ENCODE measurements at places on chromosomes 1 and 21.
A peak's percentile ranks its signal among the peaks of the same experiment; 100 is the strongest.

GRCh38 chr1:26597629-26598039 is 68.1 kb downstream of the RPS6KA1 start:
- no peak for DNase-seq

- DNase-seq: no peak
Measured at GRCh38 chr21:33300701-33301631, 23.8 kb upstream of the IFNAR1 start.

DNA sequence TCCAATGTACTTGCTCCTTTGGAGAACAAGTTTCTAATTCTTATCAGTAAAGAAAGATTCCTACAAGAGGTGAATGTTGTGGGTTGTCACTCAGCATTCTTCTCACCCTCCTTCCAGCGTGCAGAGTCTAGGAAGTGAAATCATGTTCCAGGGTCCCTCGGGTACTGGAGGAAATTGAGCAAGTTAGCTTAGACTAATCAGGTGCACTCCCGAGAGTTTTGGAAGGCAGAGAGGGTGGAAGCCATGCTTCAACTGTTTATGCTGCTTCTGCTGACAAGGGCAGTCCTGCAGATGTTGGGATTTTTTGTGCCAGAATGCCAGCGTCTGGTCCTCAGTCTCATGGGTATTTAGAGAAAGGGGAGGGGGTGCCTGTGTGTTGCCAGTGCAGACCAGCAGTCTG is 5.3 kb upstream of the C1orf115 start:
- no peak for DNase-seq

GRCh38 chr1:211742889-211743529 is 67.6 kb upstream of the NEK2 start:
- no peak for DNase-seq

DNA sequence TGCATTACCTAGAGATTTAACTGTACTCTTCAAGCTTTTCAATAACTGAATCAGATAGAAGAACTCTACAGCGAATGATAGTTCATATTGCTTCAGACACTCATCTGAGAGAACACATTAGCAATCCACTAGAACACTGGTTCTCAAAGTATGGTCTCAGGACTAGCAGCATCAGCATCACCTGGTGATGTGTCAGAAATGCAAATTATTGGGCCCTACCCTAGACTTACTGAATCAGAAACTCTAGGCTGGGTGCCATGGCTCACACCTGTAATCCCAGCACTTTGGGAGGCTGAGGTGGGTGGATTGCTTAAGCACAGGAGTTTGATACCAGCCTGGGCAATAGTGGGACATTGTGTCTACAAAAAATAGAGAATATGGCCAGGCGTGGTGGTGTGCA is 24.9 kb upstream of the GLIS1 start:
- DNase-seq: no peak

GRCh38 chr1:27144920-27145661 is 9.8 kb downstream of the SLC9A1 start:
- DNase-seq: no peak

DNA sequence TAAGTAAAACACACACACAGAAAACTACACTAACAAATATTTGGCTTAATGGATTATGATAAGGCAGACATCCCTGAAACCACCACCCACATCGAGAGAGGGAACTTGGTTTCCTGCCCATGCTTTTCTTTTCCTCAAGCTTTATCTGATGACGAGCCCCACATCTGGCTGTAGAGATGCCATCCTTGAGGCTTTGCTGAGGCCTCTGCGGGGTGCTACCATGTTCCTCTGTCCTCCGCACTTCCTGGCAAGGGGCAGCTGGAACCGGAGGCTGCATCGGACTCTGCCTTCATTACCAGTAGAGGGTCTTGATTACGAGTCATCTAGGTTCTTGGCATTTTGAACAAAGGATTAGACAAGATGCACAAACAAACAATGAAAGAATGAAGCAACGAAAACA is 21.7 kb upstream of the C1orf174 start:
- DNase-seq: no peak

- peak; percentile 79 for DNase-seq
Measured at GRCh38 chr1:27299385-27300271, 22.3 kb upstream of the TMEM222 start.

- DNase-seq: no peak
Measured at GRCh38 chr1:169877800-169878491, 15.8 kb downstream of the SCYL3 start.

DNA sequence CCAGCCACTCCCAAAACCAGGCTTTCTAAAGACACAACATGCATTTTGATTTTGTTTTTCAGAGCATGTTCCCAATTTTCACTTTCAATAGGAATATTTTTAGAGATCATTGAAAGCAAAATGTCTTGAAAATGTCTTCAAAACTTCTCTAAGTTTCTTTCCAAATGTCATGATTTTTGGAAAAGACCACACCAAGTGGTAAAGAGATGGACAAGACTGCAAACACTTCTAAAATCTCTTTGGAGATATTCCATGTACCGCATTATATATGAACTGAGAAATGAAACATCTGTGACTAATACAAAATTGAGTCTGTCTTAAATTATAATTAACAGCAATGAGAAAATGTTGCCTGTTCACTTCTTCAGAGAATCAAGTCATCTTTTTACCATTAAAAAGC is 418.0 kb upstream of the PKN2 start:
- DNase-seq: no peak

- no peak for DNase-seq
Measured at GRCh38 chr21:25420831-25421230, 186.4 kb downstream of the MRPL39 start.

DNA sequence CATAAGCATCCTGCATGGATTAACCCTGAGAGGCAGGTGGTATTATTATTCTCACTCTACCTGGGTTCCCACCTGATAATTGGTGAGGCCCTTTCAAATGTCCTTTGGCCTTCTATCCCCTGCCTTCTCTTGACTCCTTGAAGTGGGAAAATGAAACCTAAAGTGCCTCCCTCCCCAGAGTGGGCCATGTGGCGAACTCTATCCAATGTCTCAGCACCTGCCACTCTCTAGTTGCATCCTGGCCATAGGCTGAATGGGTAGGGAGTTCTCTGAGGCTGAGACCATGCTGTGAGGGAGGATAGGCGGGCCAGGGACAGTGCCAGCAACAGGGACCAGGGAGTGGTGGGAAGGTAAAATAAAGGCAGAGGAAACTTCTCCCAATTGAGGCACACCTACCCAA is 35.3 kb downstream of the ELF3 start:
- no peak for DNase-seq

DNA sequence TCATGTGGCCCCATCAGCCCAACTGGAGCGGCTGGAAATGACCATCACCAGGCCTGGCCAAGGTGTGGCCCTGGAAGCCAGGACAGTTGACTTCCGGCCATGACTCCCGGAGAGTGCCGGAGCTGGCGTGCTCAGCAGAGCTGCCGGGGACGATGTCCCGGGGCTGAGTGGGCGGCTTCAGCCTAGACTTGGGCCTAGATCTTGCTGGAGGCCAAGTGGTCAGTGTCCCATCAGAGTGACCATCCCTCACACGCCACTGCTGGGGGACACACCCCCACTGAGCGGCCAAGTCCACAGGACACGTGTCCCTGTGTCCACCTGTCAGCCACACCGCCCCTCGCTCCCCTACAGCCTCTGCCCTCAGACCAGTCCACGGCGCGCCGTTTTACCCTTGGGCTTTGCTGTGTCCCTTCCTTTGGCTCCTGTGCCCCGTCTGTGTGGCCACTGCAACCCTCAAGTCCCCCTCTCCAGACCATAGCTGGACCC is 4.0 kb downstream of the FAAP20 start:
- DNase-seq: no peak

GRCh38 chr21:16370186-16370585 is 640.4 kb downstream of the USP25 start:
- no peak for DNase-seq

GRCh38 chr1:151852733-151853132 is 779 bp downstream of the THEM5 start:
- no peak for DNase-seq

- DNase-seq: no peak
Measured at GRCh38 chr1:37159102-37159501, 124.8 kb upstream of the GRIK3 start.

DNA sequence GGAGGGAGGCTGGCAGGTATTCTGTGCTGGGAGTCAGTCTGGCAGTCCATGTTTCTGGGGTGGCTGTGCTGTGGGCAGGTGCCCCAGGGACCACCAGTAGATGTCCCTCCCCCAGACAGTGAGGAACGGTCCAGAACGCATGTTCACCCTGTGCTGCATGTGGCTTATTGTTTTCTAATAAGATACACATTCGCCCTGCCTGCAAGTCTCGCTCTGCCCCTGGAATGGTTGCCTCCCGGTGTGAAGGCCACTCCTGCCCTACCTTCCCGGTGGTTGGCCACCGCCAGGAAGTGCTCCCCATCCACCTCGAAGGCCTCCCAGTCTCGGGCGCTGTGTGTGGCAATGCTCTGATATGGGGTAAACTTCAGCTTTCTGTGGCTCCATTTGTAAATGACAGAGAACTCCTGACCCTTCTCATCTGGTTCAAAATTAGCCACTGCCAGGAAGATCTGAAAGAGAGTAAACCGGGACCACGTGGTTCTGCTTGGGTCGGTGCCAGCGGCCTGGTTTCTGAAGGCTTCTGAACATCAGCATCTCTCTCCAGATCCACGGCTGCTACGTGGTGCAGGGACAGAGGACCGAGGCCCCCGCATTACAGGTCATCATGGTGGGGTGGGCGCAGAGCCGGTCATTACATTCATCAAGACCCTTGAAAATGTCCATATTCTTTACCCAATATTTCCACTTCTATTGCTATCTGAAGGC is 14.5 kb downstream of the KRTAP10-1 start:
- DNase-seq: peak; percentile 27

DNA sequence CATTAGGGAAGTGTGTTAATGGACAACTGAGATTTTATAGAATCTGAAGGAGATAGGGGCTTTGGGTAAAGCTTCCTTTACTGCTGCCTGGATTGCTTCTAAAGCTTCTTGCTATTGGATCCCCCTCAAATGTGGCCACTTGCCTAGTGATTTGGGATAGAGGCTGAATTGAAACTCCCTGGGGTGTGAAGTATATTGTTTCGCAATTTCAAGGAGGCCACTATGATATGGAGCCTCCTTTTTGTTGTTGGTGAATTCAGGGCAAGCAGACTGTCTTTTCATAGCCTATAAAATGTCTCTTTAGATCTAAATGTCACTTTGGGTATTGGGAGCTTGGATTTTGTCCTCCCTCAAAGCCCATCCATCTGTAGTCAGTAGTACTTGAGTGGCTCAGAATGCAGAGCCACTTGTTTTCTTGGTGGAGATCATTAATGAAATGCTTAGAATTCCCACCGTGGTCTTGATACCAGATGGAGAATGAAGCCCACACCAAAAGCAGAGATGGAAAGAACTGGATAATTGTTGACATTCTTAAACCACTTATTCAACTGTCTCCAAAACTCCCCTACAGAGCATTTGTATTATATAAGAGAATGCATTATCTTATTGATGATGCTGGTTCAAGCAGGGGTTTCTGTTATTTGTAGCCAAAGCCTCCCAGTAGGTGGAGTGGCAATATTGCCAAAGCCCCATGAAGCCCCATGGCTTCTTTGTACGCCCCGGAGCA is 144.3 kb upstream of the KCNE2 start:
- DNase-seq: no peak

- DNase-seq: no peak
Measured at GRCh38 chr1:101360506-101360905, 123.7 kb downstream of the S1PR1 start.

GRCh38 chr1:218718206-218718605 is 373.1 kb downstream of the TGFB2 start:
- DNase-seq: no peak

DNA sequence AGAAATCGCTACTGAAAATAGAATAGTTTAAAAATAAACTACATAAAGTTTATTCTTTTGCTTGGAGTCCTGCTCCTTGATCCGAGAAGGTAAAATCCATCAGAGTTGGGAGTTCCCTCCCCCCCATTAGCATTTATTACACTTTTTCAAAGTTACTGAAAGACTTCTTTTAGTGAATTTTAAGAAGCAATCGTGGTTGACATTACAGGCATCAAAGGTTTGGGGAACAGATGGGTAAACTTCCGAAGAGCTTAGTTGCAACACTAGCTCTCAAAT is 31.0 kb upstream of the NFIA start:
- DNase-seq: no peak

GRCh38 chr1:179327679-179328078 is 34.1 kb downstream of the SOAT1 start:
- no peak for DNase-seq

- DNase-seq: no peak
Measured at GRCh38 chr1:218751208-218751948, 406.2 kb downstream of the TGFB2 start.

DNA sequence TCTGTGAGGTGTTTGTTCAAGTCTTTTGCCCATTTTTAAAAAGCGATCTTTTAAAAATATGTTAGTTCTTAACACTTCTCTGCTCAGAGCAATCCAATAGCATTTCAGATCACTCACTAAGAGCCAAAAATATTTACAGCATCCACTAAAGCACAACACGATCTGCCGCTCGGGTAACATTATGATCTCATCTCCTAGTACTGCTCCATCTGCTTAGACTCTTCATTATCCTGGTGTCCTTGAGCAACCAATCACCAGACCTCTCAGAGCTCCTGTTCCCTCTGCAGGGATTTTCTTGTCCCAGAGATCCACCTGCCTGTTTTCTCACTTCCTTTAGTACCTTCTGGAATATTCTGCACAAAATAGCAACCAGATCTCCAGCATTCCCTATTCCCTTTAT is 235.3 kb upstream of the ESRRG start:
- DNase-seq: no peak

GRCh38 chr1:167223144-167224103 is 2.7 kb downstream of the POU2F1 start:
- DNase-seq: no peak
